ENCODE measurements at places on chromosomes 7 and 10.

DNA sequence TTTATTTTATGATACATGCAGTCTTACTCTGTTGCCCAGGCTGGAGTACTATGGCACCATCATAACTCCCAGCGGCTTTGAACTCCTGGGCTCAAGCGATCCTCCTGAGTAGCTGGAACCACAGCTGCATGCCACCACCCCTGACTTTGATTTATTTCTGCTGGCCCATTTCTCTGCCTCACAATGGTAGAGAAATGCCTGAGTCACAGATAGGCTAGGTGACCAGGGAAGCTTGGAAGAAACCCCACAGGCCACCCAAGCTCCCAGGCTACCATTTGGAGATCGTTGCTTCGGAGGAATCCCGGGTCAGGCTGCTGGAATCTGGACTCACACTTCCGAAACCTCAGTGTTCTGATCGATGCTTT is 17.4 kb upstream of the BAIAP2L1 start:
- no peak for DNase-seq

- DNase-seq = no peak
These were observed 413 bp downstream of the BUD31 start for GRCh38 chr7:99409192-99409572.

GRCh38 chr10:61112771-61113170 is 168.8 kb upstream of the RHOBTB1 start:
- DNase-seq = no peak

- DNase-seq = no peak
These were observed 10.0 kb downstream of the FOXK1 start for GRCh38 chr7:4692055-4692454.

- DNase-seq = no peak
These were observed 33.7 kb downstream of the HDAC9 start for GRCh38 chr7:18529239-18529638.

DNA sequence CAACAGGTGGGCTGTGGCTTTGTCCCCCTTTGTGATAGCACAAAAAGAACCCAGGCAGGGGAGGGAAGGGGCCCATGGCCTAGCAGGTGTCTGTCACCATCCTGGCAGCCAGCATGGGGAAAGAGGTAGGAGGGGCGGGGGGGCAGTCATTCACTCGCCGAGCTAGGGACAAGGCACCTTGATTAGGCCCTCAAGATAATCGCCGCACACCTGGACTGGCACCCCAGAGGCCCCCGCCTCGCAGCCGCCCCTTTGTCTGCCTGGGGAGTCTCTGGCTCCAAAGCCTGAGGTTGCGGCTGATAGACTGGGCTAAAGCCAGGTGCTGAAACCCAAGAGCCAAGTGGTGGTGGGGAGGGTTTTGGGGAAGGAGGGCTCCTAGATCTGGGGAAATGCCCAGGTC is 151.2 kb upstream of the PCBD1 start:
- DNase-seq = no peak

DNA sequence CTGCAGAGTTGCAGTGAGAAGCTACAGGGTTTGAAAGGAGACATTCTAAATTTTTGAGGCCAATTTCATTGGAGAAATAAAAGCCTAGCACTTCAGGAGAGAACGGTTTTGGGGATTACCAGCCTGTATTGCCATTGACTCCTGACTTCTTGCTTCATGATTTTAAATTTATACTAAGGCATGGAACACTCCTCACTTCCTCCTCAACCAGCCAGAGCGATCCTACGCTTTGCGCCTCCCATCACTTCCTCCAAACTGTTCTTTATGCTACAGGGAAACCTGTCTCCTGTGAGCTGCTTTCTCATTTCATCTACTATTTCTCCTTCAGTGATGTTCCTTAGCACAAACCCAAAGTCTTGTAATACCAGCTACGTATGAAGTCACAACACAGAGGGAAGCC is 495.1 kb downstream of the SUGCT start:
- DNase-seq = no peak

- DNase-seq = no peak
These were observed 42.6 kb downstream of the PWWP2B start for GRCh38 chr10:132439424-132440163.

GRCh38 chr10:16887565-16887964 is 70.3 kb upstream of the RSU1 start:
- no peak for DNase-seq

- no peak for DNase-seq
These were observed 21.3 kb upstream of the ELN start for GRCh38 chr7:74006451-74007241.

- DNase-seq = no peak
These were observed 74.3 kb upstream of the ASAH2 start for GRCh38 chr10:50325449-50326171.

GRCh38 chr7:81882086-81882485 is 112.2 kb upstream of the HGF start:
- DNase-seq = no peak

DNA sequence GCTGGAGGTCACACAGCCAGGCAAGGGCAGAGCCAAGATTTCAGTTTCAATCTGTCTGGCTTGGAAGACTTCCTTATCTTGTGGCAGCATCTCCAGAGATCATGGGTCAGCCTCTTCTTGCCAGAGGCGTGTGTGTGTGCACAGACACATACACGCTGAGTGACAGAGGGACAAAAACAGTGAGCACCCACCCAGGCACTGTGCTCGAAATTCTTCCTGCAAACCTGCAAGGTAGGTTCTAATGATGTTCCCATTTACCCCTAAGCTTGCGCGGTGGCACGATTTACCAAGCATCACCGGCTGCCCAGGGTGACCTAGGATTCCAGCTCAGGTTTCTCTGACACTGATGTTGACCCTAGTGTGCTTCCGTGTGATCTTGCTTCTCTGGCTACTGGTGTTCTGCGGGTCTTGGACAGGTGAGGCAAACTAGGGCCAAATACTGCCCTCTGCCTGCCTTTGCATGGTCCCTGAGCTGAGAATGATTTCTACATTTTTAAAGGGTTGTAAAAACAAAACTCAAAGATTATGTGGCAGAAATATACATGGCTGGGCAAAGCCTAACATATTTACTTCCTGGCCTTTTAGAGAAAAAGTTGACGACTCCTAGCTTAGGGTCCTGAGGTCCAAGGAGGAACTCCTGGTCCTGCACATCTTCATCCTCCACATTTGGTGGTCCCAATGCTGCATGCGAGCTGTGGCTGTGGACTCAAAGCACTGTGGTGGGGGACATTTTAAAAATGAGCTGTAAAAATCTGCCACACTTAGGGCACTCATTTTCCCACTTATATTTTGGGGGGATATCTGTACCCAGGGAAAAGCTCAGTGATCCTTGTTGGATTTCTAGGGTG is 268.5 kb downstream of the RPS24 start:
- DNase-seq = no peak

GRCh38 chr7:70014472-70015177 is 416.4 kb downstream of the AUTS2 start:
- DNase-seq = no peak

GRCh38 chr10:118407026-118407425 is 64.9 kb upstream of the FAM204A start:
- DNase-seq = no peak

All from NCI-H774 (cell line).